ENCODE measurements at places on chromosomes 12 and 14.

GRCh38 chr12:109440851-109441490 lies 36.1 kb downstream of the KCTD10 start:
- no peak for DNase-seq

DNA sequence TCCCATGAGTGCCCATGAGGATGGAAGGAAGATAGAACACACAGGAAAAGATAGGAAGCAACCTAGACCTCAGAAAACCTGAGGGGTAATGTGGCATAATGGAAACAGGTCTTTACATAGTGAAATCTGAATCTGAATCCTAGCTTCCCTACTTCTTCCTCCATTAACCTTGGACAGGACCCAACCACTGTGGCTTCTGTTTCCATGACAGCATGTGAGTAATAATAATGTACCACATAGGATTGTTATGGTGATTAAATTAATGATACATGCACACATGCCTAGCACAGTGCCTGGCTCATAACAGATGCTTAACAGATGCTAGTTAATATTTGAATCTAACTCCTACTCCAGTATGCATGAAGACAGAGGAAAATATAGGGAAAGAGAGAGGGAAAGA lies 11.2 kb downstream of the TTC9 start:
- no peak for DNase-seq

DNA sequence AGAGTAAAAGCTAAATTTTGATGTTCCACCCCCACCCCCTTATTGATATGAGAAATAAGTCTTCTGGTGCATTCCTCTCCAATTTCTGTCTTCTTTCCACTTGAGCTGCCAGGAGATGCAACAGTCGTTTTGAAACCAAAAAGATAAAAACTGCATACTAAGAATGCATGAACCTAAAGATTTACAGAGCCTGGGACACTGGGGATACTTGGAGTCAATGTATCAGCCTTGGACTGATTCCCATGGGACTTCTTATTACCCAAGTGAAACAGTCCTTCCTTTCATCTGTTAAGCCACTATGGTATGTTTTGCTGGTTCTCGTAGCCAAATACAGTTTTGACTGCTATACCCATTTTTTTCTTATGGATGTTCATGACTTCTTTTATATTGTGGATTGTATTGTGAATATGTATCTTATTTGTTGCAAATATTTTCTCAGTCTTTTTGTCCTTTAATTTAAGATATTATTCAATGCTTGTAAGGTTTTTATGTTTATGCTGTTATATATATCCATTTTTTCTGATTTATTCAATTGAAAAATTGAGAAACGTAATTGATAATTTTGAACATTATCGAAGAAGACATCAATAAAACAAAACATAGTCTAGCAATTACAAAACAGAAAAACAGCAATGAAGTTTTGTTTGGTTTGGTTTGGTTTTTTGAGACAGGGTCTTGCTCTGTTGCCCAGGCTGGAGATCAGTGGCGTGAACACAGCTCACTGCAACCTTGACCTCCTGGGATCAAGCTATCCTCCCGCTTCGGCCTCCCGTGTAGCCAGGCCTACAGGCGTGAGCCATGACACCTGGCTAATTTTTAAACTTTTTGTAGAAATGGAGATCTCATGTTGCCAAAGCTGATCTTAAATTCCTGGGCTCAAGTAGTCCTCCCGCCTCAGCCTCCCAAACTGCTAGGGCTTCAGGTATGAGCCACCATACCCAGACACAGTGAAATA lies 85.4 kb upstream of the ETV6 start:
- no peak for DNase-seq

DNA sequence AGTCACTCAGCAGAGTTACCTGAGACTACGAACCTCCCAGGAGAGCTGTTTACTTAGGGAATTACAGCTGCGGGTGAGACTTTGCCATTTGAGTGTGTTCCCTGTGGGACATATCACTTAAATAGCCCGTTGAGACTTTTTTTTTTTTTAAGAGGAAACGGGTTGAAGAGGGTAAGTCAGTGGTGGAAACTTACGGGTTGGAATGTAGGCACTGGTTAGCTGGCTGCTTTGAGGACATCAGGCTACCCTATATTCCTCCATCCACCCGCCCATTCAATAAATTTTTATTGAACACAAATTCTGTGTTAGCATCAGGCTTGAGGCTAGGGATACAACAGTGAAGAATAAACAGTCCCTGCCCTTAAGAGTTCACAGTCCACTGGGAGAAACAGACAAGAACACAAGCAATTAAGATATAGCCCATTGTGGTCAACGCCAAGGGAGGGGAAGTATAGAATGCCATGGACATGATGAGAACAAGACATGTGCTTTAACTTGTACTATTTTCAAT lies 88.1 kb upstream of the CPSF6 start:
- no peak for DNase-seq

GRCh38 chr14:66853311-66853710 lies 335.9 kb upstream of the GARIN2 start:
- DNase-seq: no peak

DNA sequence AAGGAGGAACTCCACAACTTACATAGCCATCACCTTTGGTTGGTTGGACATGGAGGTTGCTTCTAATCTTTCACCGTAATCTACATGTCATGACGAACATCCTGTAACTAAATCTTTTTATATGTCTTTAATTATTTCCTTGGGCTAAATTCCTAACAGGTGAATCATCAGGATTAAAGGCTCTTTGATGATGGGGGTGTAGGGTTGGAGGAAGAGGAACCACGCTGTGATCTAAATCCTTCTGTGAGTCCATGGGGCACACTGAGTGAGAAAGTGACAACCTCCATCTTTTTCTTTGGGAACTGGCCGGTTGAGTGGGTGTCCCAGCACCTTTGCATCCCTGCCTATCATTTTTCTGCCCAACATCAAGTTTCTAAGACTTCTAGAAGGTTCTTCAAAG lies 31.1 kb upstream of the MAP1LC3B2 start:
- no peak for DNase-seq
